ENCODE measurements at places on chromosomes 11 and 22.
A peak's percentile ranks its signal among the peaks of the same experiment; 100 is the strongest.

DNA sequence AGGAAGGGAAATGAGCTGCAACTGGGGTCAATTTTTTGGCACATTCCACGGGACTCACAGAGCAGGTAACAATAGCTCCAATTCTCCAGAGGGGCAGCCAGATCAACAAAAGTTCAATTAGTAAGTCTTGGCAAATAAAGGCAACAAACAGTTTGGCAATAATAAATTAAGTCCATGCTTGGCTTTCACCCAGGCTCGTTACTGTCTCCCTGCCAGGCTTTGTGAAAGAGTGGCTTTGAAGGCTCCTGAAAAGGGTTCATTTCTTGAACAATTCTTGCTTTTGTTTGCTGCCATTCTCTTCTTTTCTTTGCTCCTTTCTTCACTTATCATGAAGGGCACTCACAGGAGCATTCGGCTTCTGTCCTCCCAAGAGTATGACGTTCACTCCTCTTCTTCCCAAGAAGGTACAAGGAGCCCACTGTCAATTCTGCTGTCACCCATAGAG is 123.3 kb downstream of the APIP start:
- DNase-seq: peak; percentile 83

DNA sequence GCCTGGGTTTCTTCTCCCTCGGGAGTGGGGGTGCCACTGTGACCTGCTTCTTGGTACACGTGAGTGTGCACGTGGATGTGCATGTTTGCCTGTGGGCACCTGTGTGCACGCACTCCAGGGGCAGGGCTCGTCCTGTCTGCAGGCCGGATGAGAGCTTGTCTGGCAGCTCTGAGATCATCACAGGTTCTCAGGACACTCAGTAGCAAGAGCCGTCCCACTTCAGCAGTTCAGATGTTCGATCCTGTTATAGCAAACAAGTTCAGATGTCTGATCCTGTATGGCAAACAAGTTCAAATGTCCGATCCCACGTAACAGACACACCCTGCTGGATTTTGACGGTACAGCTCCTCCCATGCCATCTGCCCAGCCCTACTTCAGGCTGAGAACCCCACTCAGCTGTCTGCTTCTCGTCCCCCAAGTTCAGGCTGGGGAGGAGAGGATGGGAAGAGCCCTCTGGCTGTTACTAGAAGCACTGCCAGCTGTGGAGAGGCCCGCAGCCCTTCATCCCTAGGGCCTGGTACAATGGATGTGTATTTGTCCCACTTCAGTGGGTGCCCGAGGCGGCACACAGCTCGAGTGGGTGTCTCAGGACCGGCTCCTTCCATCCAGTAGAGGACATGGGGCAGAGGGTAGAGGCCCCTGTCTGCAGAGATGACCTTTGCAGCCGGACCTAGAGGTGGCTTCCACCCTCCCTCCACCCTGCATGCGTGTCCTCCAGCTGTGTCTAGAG is 1126.9 kb downstream of the BRD1 start:
- DNase-seq: no peak

DNA sequence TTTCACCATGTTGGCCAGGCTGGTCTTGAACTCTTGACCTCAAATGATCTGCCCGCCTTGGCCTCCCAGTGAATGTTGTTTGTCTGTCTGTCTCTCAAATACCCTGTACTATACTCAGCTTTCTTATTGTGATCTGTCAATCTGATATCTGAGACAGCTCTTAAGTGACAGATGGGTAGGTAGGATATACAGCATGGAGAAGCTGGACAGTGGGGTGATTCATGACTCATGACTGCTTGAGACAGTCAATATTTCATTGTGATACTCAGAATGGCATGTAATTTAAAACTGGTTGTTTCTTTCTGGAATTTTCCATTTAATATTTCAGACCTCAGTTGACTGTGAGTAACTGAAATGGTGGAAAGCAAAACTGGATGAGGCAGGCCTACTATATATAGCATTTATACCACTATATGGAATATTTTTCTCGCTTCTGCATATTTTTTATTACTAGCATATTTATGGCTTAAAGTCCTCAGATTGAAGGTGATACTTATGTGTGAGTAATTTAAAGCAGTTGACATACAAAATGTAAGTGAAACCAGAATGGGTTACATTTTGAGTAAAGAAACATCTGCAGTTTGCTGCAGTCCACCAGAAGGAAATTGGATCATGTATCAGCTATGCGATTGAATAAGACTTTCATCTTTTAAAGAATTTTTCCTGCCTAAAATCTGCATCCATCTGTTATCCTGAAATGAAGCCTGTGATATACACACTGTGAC is 22.3 kb downstream of the ARHGAP42 start:
- no peak for DNase-seq

- no peak for DNase-seq
These were observed 2.5 kb downstream of the ST13 start for GRCh38 chr22:40853961-40854360.

- no peak for DNase-seq
These were observed 28.4 kb downstream of the CDON start for GRCh38 chr11:126034039-126034932.

DNA sequence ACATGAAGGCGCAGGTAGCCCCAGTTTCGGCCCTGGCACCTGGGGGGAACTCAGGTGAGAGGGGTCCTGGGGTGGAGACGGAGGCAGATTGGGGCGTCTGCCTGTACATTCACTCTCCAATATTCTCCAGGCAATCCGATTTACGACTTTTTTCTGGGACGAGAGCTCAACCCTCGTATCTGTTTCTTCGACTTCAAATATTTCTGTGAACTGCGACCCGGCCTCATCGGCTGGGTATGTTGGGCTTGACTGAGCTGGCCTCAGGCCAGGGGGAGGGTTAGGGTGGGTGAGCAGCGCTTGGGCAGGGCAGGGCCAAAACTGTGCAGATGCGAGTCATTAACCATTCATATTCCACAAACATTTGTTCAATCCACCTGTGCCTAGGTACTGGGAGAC is 1.7 kb downstream of the TM7SF2 start:
- DNase-seq: no peak

- DNase-seq: no peak
These were observed 168.6 kb upstream of the GRK3 start for GRCh38 chr22:25395915-25396314.

- no peak for DNase-seq
These were observed 51.7 kb downstream of the TTC17 start for GRCh38 chr11:43410394-43410793.

- no peak for DNase-seq
These were observed 959 bp upstream of the FJX1 start for GRCh38 chr11:35617316-35617686.

GRCh38 chr22:40243891-40244290 is 66.2 kb downstream of the TNRC6B start:
- DNase-seq: no peak

DNA sequence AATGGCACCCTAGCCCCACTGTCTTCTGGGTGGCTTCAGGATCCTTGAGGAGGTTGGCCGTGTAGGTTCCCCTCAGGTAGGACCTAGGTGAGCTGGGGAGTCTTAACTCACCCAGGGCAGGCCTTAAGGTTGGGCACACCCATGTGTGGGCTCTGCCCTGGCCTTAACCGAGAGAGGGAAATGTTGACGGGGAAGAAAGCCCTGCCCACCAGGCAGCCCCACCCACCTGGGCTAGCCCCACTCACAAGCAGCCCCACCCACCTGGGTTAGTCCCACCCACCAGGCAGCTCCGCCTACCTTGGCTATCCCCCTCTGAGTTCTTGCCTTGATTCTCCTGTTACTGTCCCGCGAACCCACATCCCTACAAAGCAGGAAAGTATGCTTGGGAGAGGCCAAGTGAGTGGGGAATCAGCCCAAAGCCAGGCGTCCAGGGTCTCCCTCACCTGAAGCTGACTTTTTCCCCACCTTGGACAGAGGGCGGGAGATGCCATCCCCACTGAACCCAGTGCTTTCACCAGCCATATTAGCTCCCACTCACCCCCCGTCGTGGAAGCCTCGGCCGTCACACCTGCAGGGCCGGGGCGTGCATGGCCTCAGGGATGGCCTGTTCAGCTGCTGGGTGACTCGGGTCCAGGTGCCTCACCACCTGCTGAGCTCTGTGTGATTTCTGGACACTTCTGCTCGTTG is at the start of gene MYEOV:
Gene MYEOV, plus strand, starts transcription at position 337 of the 687 bp plus-strand sequence. CDS start 1,200 bp downstream, outside the sequence.
- no peak for DNase-seq

- no peak for DNase-seq
These were observed 7.2 kb upstream of the OAF start for GRCh38 chr11:120203626-120204025.

DNA sequence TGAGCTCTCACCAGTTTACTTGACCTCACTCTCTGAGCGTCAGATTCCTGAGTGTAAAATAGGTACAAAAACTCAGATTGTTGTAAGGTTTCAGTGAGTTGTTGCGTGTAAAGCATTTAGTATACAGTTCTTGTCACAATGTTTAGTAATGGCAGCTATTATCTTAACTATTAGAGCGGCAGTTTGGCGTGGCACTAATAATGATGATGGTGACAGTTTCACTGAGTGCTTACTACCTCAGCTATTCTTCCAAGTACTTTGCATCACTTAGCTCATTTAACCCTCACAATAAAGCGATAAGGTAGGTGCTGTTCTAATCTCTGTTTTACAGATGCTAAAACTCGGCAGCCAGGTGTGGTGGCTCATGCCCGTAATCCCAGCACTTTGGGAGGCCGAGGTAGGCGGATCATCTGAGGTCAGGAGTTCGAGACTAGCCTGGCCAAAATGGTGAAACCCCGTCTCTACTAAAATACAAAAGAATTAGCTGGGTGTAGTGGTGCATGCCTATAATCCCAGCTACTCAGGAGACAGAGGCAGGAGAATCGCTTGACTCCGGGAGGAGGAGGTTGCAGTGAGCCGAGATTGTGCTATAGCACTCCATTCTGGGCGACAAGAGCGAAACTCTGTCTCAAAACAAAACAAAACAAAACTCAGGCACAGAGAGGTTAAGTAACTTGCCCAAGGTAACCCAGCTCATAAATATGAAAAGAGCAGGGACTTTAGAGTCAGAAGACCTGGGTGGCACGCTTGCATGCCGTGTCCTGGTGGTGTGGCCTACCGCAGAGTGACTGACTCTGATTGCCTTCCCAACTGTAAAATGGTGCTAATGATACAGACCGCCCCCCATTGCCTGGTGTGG is 76.2 kb downstream of the PTPRJ start:
- DNase-seq: no peak

DNA sequence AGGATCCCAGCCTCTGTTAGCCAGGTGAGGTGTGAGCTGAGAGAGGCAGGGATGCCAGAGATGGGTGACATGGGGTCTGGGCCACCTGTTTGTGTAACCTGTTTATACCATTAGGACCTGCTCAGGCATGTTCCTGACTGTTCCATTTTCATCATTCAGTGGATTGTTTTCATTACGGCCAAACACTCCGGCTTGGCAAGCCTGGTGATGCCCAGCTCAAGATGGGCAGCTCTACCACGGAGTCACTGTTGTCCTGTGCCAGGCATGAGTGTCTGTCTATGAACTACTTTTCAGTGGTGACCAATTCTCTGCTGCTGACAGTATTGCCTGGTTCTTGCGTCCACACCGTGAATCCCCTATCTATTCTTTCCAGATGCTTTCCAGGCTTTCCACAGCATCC is 71.5 kb upstream of the SLC22A12 start:
- DNase-seq: peak; percentile 59

DNA sequence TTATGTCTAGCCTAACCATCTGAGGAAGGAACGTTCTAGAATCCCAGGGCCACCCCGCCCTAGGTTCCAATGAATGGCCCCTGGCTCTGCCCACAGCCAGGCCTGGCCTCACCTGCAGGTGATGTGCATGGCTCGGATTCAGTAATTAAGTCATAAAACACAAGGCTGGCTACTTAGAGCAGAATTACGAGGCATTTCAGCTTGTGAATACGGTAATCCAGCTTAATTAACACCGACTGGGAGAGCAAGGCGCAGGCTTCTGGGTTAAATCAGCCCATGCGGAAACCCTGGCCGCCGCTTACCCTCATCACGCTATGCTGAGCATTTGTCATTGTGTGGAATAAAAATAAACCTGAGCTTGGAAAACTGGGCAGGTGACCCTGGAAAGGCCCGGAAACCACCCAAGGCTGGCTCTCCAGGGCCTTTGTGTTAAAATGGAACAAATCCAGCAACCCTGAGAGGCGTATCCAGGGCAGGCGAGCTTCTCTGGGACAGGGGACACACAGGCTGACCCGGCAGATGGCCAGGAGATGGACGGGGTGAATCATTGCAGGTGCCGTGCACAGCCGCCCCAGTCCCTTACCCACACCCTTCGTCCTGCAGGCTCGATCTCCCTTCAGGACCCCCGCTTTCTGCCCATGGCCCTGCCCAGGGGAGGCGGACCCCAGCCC is 220.2 kb downstream of the CTTN start:
- DNase-seq: no peak

GRCh38 chr11:21475276-21475675 is 717.6 kb upstream of the ANO5 start:
- DNase-seq: no peak

DNA sequence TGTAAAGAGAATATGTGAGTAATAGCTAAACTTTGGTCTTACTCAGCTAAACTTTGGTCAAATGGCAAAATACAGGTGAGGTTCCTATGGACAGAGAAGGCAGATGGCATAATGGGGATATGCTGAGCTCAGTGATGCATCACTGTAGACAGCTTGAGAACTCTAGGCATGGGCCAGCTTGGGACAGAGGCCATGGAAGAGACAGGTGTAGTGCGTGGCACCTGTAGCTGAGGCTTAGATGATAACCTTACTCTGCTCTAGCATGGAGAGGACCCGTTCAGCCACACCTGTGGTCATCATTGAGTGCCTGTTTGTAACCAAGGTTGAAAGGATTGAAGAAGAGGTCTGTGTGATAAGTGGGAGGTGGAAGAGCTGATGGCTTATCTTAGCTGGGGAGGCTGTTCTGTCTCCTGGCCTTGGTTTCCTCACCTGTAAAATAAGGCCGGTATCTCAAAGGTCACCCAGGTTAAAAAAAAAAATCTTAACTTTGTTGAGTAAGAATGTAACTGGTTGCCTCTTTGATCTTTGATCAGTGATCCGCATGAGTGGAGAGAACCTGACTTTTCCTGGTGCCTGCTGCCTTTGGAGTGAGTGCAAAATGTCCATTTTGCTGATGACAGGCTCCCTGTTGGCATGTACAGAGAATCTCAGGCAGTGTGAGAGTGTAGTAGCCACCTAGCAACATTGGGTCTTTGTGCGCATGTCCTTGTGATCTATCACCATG is 48.6 kb downstream of the ZNRF3 start:
- no peak for DNase-seq

GRCh38 chr11:119175493-119176077 is 7.1 kb downstream of the NLRX1 start:
- DNase-seq: no peak
